ENCODE measurements at places on chromosomes 3 and 15.
A peak's percentile ranks its signal among the peaks of the same experiment; 100 is the strongest.

- DNase-seq = no peak
Observed at GRCh38 chr3:194779729-194780224, 94.1 kb downstream of the FAM43A start.

DNA sequence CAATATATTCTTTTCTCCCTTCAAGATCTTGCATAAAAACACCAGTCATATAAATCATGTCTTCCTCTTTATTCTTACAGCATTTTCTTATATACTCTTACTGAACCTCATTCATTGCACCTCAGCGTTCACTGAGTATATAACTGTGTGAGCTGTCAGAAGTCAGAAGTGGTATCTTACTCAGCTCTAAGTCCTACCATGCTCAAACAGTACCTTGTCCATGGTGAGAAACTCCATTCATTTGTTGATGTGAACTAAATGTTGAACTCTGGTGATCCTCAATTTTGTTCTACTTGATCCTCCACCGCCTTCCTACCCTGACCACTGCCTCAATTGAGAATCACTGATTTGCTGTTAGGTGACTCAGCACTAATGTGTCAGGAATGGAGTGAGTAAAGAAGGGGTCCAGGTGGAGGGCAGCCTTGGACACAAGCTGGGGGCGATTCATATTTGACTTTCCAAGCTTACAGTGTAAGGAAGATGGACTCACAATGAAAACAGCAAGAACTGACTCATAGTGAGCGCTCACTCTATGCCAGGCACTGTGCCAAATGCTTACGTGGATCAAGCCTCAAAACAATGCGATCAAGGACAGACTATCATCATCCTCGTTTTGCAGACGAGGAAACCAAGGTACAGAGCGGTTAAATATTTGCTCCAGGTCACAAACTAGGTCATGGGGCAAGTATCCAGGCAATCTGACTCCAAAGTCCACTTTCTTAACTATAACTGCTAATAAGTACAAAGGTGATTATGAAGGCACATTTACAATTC lies 13.5 kb upstream of the ZFYVE19 start:
- no peak for DNase-seq

DNA sequence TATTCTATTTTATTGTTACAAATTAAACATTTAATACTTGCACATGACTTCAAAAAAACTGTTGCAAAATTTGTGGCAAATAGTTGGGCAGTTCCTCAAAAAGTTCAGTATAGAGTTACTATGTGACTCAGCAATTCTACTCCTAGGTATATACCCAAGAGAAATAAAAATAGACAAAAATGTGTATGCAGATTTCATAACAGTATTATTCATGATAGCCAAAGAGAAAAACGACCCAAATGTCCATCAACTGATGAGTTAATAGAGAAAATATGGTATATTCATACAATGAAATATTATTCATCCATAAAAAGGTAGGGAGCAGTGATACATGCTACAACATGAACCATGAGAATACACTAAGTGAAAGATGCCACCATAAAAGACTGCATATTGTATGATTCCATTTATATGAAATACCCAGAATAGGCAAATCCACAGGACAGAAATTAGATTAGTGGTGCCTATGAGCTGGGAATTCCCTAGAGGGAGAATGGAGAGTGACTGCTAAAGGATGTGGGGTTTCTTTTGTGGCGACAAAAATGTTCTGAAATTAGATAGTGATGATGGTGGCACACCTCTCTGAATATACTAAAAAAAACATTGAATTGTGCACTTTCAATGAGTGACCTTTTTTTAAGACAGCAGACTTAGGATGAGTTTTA lies 31.6 kb upstream of the CLASP2 start:
- no peak for DNase-seq

- no peak for DNase-seq
Observed at GRCh38 chr15:67613211-67613610, 70.7 kb downstream of the MAP2K5 start.

DNA sequence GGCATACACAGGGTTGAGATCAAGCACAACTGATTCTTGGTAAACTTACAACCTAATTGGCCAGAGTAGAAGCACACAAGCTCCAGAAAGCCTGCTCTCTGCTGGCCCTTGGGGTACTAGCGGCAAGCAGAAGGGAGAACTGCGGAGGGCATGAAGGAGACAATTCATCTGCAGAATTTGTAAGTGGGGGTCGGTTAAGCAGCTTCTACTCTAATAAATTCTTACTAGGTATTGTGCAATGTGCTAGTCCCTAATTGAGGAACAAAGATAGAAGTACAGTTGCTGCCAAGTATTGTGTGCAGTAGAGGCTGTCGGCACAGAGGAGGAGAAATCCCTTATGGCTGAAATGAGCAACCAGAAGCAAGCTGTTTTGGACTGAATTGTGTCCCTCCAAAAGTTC lies 91.2 kb upstream of the VEPH1 start:
- DNase-seq = peak; percentile 28

DNA sequence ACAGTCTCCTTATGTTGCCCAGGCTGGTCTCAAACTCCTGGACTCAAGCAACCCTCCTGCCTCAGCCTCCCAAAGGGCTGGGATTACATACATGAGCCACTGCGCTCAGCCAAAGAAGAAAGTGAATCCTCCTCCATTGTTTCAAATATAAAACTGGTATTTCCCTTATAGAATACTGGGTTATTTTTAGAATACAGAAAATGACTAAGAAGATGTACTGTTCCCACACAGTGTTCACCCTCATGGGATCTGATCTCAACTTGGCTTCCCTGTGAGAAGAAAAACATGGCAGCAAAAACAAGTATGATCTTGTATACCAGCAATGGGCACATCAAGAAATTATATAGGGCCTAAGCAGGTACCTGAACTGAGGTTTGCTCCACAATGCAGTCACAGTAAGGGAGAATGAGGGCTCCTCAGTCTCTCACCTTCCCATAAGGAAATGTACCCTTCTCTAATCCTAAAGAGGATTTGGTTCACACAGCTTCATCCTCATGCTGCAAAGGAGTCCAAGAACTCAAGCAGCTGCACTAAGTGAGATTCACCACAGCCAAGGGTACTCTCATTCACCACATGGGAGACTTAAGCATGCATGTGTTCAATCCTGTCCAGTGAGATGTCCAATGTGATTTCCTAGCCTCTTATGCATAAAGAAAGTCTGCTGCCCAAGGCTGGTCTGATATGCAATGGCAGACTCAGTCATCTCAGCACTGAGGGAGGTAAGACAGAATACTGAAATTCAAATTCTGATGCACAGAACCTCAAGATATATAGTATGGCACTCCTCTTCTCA lies 25.8 kb downstream of the USP4 start:
- no peak for DNase-seq

DNA sequence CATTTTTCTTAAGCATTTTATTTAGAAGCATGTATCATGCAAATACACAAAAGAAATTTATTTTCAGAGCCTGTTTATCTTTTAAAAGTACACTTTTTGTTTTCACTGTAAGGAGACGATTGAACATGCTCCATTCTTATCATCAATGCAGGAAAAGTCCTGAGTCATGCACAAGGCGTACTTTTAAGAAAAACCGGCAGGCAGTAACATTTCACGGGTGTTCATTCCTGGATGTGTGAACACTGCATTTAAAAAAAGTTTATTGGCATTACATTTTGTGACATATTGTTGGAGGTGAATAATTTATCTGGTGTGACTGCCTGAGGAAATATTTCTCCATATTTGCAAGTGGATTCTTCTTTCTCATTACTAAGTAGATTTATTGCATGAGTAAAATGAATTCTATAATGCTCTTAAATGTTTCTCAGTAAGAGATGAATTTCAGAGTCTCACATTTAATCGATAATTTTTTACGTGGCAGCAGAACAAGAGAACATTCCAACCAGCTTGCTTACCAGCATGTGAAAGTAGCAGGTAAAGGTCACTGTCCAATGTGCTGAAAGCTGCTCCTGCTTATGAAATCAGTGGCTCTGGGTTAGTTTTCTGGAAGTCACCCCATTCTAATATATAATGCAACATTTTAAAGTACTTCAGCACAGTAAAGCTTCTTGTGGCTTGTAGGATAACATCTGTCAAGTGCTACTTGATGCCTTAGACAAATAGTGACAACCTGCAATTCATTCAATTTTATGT lies 87.0 kb downstream of the SV2B start:
- peak; percentile 61 for DNase-seq

GRCh38 chr3:55164191-55164590 lies 236.3 kb upstream of the LRTM1 start:
- DNase-seq = no peak

DNA sequence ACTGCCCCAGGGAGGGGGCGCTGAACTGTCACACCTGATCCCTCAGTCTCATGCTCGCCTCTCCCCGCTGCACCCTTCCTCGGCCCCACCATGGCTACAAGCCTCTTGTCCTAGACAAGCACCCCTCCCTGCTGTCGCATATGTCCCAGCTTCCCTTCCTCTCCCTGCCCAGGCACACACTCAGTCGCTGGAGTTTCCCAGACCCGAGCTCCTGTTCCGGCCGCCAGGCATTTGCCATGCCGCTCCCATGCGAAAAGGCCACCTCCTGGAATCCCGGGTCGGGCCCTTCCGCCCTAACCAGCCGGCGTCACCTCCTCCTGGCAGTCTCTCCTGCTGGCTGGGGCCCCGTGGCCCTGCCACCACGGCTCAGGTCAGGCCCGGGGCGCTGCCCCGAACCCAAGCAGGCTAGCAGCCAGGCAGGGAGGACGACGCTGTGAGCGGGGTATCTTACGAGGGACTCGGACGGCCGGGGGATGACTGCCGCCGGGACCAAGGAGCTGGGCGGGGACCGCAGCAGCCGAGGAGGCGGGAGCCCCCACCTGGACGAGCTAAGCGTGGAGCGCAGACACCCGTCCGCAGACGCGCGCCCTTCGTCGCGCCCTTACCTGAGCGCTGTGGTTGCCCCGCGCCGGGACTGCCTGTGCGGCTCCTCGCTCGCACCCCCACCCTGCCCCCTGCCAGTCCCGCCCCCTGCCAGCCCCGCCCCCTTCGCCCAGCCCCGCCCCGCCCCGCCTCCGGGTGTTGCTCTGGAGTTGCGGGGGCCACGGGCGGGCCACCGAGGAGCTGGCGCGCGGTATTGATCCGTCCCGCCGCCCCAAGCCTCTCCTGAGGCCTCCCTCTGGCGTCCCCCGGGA lies at the start of gene ALS2CL:
Gene ALS2CL (minus strand): TSS at position 642 of the 854 bp plus-strand sequence. CDS start 4,239 bp downstream, outside the sequence.
- DNase-seq = peak; percentile 80

DNA sequence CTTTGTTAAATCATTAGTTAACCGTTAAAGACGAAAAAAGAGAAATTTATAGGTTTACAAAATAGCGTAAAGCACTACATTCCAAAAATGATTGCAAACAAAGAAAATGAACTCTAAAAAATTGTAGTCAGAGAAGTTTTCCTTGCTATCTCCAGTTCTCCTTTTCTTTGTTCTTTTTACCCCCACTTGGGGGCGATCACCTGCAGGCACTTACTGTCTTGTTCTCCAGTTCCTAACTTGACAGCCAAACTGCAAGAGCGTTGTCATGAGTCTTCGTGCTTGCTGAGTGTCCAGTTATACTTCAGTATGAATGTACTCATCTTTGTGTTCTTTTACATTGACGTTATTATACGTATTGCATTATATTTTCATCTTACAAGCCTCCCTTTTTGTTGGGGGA lies 54.5 kb downstream of the CHD2 start:
- peak; percentile 76 for DNase-seq

- no peak for DNase-seq
Observed at GRCh38 chr3:196756732-196757131, 17.1 kb downstream of the PAK2 start.

- no peak for DNase-seq
Observed at GRCh38 chr3:165644331-165644730, 192.9 kb downstream of the BCHE start.

- DNase-seq = peak; percentile 81
Observed at GRCh38 chr3:128784232-128784631, 58.2 kb downstream of the RAB7A start.

DNA sequence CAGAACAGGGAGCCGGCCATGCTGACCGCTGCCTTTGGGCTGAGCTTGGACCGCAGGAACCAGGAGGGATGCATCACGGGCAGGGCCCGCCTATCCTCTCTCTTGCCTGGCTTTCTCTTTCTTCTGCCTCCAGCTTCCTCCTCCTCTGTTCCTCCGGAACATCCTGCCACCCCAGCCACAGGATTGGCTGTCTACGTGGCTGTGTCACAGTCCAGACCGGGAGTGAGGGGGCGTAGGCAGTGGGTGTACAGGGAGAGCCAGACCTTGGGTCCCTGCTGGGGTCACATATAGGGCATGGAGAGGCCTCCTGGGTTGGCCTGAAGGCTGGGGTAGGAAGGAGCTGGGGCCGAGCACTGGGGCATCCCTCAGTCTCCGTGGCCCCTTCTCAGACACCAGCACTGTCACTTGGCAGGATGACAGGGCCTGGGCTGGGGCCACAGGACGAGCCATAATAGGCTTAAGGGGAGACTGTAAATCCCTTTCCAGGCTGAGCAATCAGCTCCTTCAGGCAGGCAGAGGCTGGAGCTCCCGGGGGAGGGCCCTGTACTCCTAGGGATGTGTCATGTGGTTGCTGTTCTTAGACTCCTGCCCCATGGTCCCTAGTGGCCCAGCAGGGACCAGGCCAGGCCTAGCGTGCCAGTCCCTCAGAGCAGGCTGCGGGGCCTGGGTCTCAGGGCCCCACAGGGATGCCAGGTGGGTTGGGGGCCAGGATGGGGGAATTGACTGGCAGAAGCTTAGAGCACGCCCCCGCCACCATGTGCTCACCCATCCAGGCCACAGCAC lies 25.4 kb downstream of the LINGO1 start:
- DNase-seq = peak; percentile 74

GRCh38 chr3:31353166-31353565 lies 179.6 kb upstream of the STT3B start:
- no peak for DNase-seq

DNA sequence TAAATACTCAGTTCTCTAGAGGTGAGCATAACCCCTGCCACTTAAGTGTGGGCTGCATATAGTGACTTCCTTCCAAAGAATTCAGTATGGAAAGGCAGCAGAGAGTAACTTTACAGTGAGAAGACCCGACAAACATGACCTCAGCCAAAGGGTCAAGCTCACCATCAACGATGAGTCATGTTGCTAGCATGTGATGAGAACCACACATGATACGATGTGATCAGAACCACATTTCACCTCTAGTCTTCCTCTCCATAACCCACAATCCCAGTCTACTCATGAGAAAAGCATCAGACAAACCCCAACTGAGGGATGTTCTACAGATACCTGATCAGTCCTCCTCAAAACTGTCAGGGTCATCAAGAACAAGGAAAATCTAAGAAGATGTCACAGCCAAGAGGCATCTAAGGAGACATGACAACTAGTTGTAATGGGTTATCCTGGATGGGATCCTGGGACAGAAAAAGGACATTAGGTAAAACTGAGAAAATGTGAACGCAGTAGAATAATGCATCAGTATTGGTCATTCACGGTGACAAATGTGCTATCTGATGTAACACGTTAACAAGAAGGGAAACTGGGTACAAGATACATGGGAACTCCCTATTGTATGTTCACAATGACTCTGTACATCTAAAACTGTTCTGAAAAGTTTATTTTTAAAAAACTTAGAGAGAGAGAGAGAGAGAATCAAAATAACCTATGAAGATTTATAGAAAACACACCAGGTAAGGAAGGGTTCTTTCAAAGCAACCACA lies 28.3 kb downstream of the SEC61A1 start:
- peak; percentile 49 for DNase-seq

GRCh38 chr3:128073185-128073725 lies 21.0 kb downstream of the SEC61A1 start:
- no peak for DNase-seq

Data from mesendoderm (in vitro differentiated cells).